ENCODE measurements at places on chromosomes 3 and 15. TPM values are rescaled to one million over a fixed set of nuclear protein-coding genes. Genes with fewer than 3 reads are reported as not detected.

Gene ARNT2
- polyA plus RNA-seq: 0.25 TPM

Gene AADACL2
- not detected for polyA plus RNA-seq

Gene C2CD4A
- not detected for polyA plus RNA-seq

Gene TNFSF10
- polyA plus RNA-seq: 11.0 TPM

Gene P2RY13
- polyA plus RNA-seq: not detected

Gene NSUN3
- polyA plus RNA-seq: 2.0 TPM

Gene TBL1XR1
- polyA plus RNA-seq: 25.8 TPM

Gene TICRR
- 5.6 TPM for polyA plus RNA-seq

Gene OR4F15
- polyA plus RNA-seq: not detected

Gene SERINC4
- 0.06 TPM for polyA plus RNA-seq

Gene GOLGA6B
- not detected for polyA plus RNA-seq

Gene UROC1
- polyA plus RNA-seq: not detected

Gene ATP11B
- 9.2 TPM for polyA plus RNA-seq

All from foreskin keratinocyte (primary cell).